ENCODE measurements at places on chromosomes 3 and 15. TPM values are rescaled to one million over a fixed set of nuclear protein-coding genes. Genes with fewer than 3 reads are reported as not detected.
A peak's percentile ranks its signal among the peaks of the same experiment; 100 is the strongest.

DNA sequence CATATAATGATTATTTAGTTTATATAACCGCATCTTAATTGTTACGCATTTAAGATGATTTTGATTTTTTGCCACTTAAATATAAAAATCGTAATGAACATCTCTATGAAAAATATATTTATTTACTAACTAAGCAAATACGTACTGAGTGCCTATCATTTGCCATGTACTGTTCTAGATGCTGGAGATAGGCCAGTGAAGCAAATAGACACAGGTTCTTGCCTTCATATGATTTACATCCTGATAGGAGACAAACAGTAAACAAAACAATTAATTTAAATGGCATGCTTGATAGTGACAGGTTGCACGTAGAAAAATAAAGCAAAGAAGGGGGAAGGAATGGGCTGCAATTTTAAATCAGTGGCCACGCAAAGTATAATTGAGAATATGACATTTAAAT lies 217.2 kb downstream of the KCNH8 start:
- no peaks in the 10 kb centered on the region for H3K36me3 ChIP-seq
- H3K4me3 ChIP-seq, result no peak overlapping the region
- no peaks in the 10 kb centered on the region for H3K4me1 ChIP-seq

GRCh38 chr3:37237252-37237651 lies 62.9 kb upstream of the LRRFIP2 start:
- no peak overlapping the region for H3K4me3 ChIP-seq
- H3K27ac ChIP-seq, result no peak overlapping the region
- DNase-seq, result no peak
- H3K27me3 ChIP-seq, result peaks cover 5% of the 10 kb centered on the region
- H3K36me3 ChIP-seq, result no peaks in the 10 kb centered on the region

DNA sequence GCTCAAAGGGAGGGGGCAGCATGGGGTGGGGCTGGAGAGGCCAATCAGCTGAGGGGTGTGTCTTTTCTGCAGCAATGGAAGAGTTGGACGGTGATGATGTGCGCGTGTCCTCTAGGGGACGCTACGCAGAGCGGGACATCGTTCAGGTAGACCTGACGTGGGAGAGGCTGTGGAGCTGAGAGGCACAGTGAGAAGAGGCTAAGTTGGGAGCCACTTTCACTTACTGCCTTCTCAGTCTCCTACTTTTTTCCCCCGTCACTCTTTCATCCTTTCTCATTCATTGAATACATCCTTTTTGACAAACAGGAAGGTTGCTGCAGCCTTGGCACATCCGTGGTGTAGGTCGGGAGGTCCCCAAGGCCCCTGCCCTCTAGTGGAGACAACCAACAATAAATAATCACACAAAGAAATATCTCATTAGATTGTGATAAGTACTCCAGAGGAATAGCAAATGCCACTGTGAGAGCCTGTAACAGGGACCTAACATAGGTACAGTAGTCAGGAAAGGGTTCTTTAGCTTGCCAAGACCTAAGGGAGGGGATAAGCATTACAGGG lies 4.4 kb upstream of the BRPF1 start:
- peaks cover 26% of the 10 kb centered on the region for H3K4me1 ChIP-seq
- no peak overlapping the region for H3K27ac ChIP-seq
- no peak for DNase-seq
- H3K27me3 ChIP-seq, result peaks cover 9% of the 10 kb centered on the region

The OR5K2 gene
- total RNA-seq, result not detected

- H3K27me3 ChIP-seq, result peaks cover 17% of the 10 kb centered on the region
- peak; percentile 16 for DNase-seq
- no peaks in the 10 kb centered on the region for H3K36me3 ChIP-seq
- peaks cover 27% of the 10 kb centered on the region for H3K4me1 ChIP-seq
Measured at GRCh38 chr15:88835119-88835518, 31.9 kb downstream of the ACAN start.

- H3K4me1 ChIP-seq, result peaks cover 17% of the 10 kb centered on the region
- peaks cover 20% of the 10 kb centered on the region for H3K27me3 ChIP-seq
- no peaks in the 10 kb centered on the region for H3K36me3 ChIP-seq
- DNase-seq, result no peak
Measured at GRCh38 chr3:18443665-18444594, 18.8 kb upstream of the SATB1 start.

All from HFFc6 (cell line).